HFFc6 (cell line): ENCODE measurements at places on chromosomes 4 and X. TPM values are rescaled to one million over a fixed set of nuclear protein-coding genes. Genes with fewer than 3 reads are reported as not detected.
A peak's percentile ranks its signal among the peaks of the same experiment; 100 is the strongest.

STAP1 gene
- not detected in 3 replicates for total RNA-seq

DNA sequence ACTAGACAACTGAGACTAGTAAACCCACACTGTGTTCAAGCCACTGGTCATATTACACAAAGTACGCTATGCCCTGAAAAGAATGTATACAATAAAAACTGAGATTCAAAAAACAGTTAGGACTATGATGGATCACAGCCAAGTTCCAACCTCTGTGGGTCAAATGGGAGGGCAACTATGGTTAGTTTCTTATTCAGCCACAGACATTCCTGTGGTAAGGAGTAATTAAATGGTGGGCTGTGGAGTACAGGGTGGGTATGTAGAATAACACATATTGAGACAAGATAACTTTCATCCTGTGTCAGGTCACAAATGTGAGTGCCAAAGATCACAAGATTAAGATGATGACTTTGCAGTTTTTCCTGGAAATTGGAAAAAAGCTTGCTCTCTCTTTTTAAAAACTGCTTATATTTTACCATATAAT is 167.2 kb downstream of the NPNT start:
- no peak overlapping the region for H3K4me3 ChIP-seq
- H3K4me1 ChIP-seq = peaks cover 24% of the 10 kb centered on the region
- 0 out of 2 replicates have a peak, but pooled peaks cover 1% of the 10 kb centered on the region for H3K27me3 ChIP-seq
- peak; percentile 32 for DNase-seq
- H3K27ac ChIP-seq = peak overlapping the region; percentile 28; the same call in 1 of the 2 replicates

TLL1 gene
- total RNA-seq = 0.12 to 1.0 TPM (median 0.56 TPM) in 3 replicates

SHROOM2 gene
- total RNA-seq = 1.3 and 3.3 TPM in 2 replicates

DNA sequence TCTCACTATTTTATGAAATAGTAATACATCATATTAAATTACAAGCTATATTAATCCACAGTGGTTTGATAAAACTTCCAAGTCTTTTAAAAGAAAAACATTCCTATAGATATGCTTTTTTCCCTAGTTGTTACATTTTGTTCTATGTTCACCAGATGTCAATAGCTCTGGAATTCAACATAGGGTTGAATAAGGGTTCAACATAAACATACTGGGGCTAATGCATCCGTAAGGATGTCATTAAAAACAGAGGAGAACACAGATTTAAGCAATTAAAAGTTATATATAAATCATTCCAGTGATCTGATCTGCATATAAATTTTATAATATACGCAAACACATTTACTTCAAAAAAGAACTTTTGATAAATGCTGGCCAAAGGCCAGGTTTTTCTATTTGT is 32.5 kb downstream of the SULT1B1 start:
- H3K4me1 ChIP-seq = no peaks in the 10 kb centered on the region
- H3K4me3 ChIP-seq = no peak overlapping the region
- no peak for DNase-seq
- H3K27ac ChIP-seq = no peak overlapping the region
- no peaks in the 10 kb centered on the region for H3K27me3 ChIP-seq

DNA sequence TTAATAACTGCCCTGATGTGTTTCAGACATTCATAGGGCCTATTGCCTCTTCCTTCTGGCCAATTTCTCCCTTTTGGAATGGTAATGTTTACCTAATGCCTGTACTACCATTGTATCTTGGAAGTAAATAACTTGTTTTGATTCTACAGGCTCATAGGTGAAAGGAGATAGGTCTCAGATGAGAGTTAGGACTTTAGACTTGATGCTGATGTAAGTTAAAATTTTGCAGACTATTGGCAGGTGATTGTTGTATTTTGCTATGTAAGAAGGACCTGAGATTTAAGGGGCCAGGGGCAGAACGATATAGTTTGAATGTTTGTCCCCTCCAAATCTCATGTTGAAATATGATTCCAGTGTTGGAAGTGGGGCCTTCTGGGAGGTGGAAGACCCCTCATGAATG is 215.5 kb downstream of the SLC39A8 start:
- H3K4me1 ChIP-seq = no peaks in the 10 kb centered on the region
- H3K4me3 ChIP-seq = no peak overlapping the region
- DNase-seq = no peak
- H3K27me3 ChIP-seq = peaks cover 3% of the 10 kb centered on the region; the same call in 1 of the 2 replicates
- no peaks in the 10 kb centered on the region for H3K36me3 ChIP-seq

DNA sequence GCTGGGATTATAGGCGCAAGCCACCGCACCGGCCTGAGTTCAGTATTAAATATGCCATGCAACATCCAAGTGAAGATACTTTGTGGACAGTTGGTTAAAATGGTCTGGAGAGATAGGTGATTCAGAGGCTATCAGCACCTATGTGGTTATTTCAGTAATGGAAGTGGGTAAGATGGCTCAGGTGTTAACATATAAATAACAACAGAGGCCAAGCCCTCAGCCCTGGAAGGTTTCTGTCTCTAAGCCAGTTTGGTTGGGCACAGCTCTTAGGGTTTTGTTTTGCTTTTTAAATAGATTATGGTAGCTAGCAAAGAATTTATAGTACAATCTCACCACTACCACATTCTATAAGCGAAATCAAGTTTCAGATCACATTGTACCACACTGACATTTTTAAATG is 16.6 kb downstream of the FAM114A1 start:
- no peak overlapping the region for H3K4me3 ChIP-seq
- peaks cover 22% of the 10 kb centered on the region for H3K4me1 ChIP-seq
